AG04449 (cell line): ENCODE measurements at places on chromosomes 2 and 18.

GRCh38 chr2:53067056-53067455, 700.5 kb upstream of the CHAC2 start:
- no peak for DNase-seq

- DNase-seq: no peak
Measured at GRCh38 chr2:33482518-33482917, 6.1 kb downstream of the RASGRP3 start.

- DNase-seq: no peak
Measured at GRCh38 chr18:74498712-74499627, 2.8 kb downstream of the CNDP2 start.

DNA sequence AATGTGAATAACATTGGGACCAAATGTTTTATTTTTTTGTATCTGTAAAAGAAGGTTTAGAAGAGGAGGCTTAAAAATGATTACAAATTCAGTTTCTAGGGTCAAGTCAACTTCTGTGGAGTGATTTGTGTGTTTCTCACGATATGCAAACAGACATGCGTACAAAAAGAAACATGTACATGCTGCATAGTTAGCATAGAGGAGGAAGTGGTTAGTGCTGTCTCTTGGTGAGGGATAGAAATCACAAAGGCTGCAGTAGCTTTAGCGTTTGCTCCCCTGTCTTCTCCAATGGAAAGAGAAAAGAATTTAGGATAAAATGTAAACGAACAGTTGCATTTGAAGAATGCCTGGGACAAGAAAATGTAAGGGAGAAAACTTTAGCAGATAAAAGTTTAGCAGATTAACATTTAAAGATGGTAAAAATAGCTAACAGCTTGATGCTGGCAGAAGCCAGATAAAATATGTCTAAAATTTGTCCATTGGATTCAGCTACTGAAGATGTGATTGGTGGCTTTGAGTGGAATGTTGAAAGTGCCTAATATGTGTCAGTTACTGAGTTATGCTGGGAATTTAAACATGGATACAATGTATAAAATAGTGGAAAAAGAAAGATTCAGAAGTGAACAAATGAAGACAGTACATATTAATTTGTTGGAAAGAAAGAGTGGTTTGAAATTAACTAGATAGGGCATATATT, 44.9 kb downstream of the MALT1 start:
- DNase-seq: no peak

- no peak for DNase-seq
Measured at GRCh38 chr2:79670198-79670597, 157.3 kb downstream of the CTNNA2 start.

DNA sequence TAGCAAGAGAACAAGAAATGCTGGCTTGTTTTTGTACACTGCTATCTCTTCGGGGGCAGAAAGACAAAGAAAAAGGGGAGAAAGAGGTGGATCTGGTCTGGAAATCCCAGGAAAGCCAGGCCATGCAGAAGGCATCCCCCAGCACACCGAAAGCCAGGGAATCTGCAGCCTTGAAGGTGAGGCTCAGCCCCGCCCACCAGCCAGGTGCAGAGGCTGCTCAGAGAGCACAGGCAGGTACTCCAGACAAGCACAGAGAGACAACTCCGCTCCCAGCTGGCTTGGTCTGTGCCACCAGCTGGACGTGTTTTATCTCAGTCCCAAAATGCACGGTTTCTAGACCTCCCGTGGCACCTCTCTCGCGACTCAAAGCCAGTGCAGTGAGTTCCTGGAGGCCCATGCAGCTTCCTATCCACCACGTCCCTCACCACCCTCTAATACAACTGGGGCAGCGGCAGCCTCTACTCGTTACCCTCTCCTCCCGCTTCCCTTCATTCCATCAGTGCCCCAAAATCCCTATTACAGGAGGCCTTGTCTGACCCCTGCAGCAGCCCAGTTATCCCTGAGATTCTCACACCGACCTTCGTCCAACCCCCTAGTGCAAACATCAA, 62.8 kb downstream of the HDAC4 start:
- no peak for DNase-seq

DNA sequence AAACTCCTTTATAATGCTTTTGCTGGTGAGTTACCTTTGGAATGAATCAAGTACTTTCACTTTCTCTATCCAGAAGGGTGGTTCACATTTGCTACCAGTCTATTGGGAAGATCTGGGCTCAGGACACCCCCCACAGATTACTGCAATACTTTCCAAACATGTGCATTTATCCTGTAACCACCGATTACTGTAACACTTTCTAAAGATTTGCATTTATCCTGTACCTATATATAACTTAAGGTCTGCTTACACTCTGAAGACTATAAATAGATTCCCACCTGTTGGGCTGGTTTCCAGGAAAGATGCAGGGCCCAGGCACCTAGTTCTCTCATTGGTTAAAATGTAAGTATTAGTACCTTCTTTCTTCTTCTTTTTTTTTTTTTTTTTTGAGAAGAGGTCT, 113.0 kb upstream of the NEDD4L start:
- no peak for DNase-seq

GRCh38 chr2:192051533-192051932, 143.2 kb downstream of the TMEFF2 start:
- no peak for DNase-seq

DNA sequence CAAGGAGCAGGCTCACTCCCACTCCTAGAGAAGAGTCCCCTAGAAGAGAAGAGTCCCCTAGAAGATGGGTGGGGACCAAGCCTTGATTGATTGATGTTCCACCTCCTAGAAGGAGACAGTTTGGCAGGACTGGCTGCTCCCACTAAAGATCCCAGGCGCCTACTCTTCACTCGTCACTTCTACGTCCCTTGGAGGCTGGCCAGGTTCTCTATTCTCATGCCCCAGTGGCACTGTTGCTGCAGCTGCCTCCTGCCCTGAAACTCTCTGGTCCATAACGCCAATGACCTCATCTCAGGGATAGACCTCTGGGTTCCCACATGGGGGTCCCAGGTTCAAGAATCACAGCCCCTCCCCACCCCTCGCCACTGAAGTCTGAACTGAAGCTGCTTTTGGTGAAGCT, 2.5 kb upstream of the SP140L start:
- DNase-seq: no peak

DNA sequence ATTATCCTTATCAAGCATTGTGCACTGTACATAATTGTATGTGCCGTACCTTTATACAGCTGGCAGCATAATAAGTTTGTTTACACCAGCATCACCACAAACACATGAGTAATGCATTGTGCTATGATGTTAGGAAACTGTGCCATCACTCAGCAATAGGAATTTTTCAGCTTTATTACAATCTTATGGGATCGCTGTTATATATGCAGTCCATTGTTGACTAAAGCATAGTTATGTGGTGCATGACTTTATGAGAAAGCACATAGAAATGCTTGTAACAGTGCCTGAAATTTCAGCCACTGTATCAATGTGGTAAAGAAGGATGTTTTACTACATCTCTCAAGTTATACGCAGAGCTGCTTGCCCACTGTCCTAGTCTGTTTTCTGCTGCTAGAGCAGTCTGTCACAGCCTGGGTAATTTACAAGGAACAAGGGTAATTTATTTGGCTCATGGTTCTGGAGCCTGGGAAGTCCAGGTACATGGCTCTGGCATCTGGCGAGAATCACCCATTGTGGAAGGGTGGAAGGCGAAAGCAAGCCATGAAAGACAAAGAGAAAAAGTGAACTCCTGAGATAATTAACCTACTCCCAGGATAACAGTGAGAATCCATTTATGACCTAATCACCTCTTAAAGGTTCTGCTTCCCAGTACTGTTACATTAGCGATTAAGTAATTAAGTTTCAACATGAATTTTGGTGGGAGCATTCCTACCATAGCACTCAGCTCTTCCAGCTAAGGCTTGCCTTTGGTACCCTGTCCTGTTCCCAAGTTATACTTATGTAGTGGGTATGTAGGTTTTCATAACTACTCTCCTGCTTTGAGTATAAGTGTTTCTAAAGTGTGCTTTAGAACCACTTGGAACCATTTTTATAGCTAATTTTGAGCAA, 4.6 kb downstream of the MAP3K20 start:
- DNase-seq: peak; percentile 96

- DNase-seq: no peak
Measured at GRCh38 chr2:146540271-146540932, 1304.4 kb upstream of the ACVR2A start.

DNA sequence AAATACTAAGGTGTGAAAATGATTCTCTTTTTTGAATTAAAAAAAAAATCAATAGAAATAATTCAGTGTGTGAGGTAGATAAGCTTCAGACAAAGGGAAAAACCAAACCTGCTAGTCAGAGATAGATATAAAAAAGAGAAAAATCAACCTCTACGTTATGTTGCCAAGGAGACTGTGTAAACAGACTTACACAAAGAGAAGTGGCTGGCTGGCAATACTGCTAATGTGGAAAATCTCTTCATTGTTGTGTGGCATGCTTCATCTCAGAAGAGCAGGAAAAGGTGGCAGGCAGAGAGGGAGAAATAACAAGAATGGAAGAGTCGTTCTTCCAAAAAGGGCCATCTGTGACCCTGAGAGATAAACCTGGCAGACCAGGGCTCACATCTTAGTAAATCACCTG, 200.8 kb downstream of the SLC8A1 start:
- no peak for DNase-seq

- DNase-seq: no peak
Measured at GRCh38 chr2:57408587-57408986, 638.0 kb upstream of the VRK2 start.

GRCh38 chr2:15856318-15856717, 84.0 kb upstream of the MYCN start:
- DNase-seq: no peak

DNA sequence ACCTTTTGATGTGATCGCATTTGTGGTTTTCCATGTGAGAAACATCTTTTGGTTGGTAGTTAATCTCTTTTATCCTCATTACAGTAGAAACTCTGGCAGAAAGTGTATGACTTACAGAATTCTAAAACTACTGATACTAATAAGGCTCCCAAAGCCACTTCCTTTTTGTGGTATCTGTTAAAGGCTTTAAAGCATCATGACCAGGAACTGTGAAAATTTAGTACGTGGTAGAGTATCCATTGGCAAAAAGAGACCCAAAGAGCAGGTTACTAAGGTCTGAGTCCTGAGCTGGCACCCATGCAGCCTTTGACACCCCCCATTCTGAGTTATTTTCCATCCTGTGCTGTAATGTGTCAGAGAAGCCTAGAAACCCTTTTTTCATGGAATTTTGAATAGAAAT, 94.5 kb downstream of the DPP4 start:
- DNase-seq: no peak

DNA sequence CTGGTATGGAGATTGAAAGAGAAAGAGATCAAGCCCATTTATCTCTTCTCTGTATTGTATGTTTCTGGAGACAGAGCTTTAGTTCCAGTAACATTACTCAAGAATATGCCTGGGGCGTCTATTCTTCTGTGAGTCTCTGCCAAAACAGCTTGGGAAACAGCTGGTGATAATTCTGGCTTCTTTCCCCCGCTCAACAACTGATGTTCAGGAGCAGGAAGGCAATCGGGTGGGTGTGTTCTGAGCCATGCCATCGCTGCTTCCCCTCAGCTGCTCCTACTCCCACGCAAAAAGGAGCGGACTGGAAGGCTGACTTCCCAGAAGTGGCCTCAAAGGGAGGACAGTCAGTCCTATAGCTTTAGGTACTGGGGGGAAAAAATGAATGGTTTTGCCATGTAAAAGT, 695.1 kb downstream of the PLCL1 start:
- DNase-seq: peak; percentile 29

DNA sequence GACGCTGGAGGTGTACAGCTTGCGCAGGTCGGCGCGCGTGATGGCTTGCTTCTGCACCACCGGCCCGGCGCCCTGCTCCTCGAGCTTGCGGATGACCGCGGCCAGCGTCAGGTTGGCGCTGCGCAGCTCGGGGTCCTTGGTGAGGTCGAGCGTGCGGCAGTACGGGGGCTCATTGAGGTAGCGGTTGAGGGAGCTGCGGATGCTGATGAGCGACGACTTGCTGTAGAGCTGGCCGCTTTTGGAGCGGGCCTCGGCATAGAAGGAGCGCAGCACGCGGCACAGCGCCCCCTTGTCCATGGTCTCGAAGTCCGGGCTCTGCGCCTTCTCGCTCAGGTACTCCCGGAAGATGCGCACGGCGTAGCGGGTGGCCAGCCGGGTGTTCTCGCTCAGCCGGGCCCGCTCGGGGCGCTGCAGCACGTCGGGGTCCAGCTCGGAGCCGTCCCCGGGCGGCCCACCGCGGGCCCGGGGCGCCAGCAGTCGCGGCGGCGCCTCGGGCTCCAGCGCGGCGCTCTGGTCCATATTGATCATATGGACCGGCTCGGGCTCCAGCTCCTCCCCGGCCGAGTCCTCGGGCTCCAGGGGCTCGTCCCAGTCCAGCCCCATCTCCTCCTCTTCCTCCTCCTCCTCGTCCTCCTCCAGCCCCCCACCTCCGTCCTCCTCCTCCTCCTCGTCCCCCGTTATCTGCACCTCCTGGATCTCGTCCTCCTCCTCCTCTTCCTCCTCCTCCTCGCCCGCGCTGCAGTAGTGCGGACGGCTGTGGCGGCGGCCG, 523 bp downstream of the KCTD1 start:
- no peak for DNase-seq

DNA sequence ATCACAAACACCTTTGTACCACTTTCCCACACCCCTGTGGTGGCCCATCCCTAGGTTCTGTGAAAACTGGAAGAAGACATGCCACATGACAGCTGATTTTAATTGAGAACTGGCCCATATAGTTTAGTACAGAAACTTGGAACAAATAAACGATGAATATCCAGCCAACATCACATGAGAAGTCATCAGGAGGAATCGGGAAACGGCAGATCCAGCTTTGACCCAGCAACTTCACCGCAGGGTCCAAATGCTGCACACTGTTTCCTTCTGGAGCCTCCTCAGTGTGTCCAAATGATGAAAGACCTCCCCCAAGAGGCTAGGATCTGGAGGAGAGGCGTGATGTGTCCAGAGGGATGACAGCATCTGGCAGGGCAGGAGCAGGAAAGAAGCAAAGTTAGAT, 75.5 kb downstream of the COPS8 start:
- no peak for DNase-seq

- no peak for DNase-seq
Measured at GRCh38 chr2:15647622-15648590, 56.2 kb downstream of the DDX1 start.

- DNase-seq: no peak
Measured at GRCh38 chr2:1910592-1911246, 166.4 kb upstream of the PXDN start.

DNA sequence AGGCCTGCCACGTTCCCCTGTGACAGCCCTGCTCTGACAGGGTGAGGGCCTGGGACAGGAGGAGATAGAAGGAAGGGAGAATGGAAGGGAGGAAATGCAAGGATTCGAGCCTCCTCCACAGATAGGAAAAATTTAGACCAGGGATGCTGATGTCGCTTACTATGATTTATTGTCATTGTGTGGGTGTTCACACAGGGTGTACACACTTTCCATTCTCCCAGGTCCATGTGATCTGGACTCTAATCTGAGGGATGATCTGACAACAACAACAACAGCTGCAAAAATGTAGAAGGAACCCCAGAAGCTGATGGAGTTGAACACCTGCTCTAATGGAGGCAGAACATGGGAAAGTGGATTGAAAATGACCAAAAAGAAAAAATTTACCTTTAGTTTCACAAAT, 231.7 kb upstream of the TNP1 start:
- no peak for DNase-seq

GRCh38 chr2:175111200-175111657, 56.8 kb downstream of the ATF2 start:
- peak; percentile 9 for DNase-seq
